Activated CD8-positive, alpha-beta memory T cell treated with anti-CD3 and anti-CD28 coated beads for 24 hours (primary cell): ENCODE measurements at places on chromosomes 6 and 20.
A peak's percentile ranks its signal among the peaks of the same experiment; 100 is the strongest.

DNA sequence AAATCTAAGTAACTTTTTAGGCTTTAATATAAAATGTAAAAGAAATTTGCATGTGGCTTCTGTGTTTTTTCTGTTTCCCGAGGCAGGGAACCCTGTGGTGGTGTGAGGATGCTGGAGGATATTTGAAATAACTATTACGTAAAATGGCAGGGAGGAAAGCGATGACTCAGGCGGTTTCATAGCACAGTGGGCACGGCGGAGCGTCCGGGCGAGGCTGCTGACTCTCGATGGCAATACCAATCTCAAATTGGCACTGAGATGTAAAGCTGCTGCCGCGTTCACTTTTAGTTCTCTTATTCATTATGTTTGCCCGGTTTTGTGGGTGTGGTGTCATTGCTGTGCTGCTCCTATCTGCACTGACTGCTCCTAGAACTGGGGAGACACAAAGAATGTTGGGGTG is 254.3 kb downstream of the THBS2 start:
- DNase-seq: no peak

DNA sequence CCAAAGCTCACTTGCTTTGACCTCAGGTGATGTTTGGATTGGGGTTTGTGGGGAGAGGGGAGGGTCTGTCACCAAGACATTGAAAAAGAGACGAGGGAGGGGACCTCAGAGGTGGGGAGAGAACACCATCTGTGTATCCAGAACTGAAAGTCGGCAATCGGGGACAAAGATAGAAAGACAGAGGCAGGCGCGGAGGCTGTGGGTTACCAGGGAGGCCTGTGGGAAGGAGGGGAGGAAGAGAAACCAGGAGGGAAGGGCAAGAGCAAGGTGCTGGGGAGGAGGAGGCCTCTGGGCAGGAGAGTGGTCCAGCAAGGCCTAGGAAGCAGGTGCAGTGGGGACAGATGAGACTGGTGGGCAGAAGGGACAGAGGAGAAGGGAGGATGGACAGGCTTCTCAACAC is 211.2 kb downstream of the CDC5L start:
- no peak for DNase-seq

DNA sequence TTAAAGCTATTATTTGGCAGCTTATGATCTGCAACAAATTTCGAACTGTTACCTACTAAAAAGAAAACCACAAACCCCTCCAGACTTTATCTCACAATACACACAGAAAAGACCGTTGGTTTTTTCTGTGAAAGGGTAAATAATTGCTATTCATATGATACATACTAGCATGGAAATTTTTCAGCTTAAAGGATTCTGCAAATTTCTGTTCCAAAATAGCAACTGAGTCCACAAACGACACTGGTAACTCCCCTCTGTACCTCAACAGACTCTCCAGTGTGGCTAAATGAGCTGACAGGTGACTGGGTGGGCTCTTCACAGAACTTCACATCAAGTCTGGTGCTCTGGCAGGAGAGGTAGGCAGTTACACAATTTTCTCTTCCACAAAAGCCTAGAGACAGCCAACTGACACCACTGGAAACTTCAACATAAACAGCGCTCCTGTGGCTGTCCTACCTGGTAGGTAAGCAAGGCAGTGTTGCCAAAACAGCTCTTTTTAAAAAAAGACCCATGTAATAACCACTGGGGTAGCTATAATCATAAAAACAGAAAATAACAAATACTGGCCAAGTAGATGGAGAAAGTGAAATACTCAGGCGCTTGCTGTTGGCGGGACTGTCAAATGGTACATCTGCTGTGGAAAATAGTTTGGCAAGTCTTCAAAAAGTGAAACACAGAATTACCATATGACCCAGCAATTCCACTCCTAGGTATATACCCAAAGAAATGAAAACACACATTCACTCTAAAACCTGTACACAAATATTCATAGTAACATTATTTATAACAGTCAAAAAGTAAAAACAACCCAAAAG is 37.8 kb downstream of the ELOVL5 start:
- no peak for DNase-seq

GRCh38 chr6:138410972-138411880 is 7.2 kb downstream of the HEBP2 start:
- DNase-seq: no peak

DNA sequence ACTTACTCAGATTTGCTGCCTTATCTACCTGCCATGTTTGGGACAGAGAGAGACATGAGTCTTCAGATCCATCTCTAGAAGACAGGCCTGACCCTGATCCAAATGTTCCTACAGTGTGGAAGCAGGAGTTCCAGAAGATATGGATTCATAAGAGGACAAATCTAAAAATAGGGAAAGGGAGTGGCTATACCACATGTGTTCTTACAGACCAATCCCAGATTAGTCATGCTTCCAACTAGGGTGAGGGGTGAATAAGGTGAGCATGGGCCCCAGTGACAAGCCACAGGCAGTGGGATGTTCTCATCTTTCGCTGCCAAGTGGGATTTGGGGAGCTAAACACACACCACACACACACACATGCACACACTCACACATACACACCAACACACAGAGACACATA is 670.7 kb upstream of the CITED2 start:
- DNase-seq: no peak

DNA sequence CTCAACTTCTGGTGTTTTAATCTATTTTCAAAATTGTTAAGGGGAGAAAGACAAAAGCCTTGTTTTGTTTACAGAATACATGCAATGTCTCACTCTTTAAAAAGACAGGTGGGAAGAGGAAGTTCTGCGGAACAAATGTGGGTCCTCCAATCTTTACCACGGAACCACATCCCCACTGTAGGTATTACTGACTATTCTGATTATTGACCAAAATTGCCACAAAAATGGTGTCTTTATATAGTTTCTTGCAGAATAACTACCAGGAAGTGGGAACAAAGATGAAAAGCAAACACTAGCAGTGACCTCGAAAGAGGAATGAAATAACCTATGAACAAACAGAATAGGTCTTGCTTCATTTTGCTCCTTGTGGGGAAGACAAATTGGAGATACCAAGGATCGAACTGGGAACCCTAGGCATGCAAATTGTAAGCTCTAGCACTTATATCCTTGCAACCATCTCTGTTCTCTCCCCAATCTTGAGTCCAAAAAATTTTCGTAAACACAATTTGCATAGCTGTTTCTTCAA is 106.7 kb downstream of the GPX5 start:
- no peak for DNase-seq

DNA sequence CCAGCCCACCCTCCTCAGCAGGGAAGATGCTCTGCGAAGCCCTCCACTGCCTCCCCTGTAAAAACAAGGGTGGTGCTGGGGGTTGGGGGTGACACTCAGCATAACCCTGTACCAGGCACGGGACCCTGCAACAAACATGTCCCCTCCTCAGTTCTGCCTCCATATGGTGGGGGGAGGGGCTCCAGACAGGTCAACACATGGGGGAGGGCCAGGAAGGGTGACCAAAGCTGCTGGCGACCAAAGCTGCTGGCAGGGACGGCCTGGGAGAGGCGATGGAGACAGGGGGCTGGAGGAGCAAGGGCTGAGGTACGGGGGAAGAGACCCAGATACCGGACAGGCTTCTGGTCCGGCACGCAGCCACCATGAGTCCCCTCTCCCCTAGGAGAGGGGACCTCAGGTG is 123.2 kb downstream of the TAF4 start:
- DNase-seq: no peak

DNA sequence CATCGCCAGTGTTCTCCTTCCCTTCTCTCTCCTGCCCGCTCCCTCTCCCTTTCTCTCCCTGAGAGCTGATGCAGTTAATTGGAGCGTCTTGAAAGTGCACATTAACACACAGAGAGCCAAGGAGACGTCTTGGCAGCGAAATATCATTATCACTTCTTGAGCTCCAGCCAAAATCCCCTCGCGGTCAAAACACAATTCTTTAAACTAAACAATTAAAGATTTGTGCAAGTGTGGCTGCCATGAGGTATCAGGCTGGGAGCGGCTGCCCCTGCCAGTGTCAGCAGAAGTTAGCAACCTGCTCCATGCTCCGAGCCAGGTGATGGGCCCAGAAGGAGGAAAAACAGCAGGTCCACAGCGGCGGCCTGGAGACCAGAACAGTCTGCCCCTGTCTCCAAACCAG is 100.9 kb upstream of the FOXP4 start:
- no peak for DNase-seq

DNA sequence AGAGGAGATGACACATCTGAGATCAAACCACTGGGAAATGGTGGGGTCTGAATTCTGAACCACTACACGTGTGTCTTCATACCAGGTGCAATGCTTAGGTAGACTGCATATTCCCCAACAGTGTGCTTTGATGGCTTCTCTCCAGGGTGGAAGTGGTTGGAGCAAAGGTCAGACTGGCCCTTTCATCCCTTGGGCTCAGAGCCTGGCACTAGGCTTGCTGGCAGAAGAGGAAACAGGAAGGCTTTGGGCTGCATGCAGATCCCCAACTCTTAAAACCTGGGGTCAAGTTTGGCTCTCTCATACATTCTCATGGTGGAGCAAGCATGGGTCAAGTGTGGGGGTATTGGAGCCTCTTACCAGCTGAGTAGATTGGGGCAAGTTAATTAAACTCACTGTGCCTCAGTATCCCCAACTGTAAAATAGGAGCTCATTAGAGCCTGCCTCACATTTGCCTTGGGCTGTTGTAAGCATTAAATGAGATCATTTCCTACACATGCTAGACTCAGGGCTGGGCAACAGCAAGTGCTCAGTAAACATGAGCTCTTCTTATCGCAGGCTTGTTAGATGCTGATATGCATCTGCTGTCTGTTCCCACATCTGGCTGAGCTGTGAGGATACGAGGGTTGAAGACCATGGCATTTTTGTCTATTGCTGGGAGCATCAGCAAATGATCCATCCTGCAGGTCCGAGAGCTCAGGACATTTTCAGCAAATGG is 51.6 kb upstream of the FAM83D start:
- DNase-seq: no peak

DNA sequence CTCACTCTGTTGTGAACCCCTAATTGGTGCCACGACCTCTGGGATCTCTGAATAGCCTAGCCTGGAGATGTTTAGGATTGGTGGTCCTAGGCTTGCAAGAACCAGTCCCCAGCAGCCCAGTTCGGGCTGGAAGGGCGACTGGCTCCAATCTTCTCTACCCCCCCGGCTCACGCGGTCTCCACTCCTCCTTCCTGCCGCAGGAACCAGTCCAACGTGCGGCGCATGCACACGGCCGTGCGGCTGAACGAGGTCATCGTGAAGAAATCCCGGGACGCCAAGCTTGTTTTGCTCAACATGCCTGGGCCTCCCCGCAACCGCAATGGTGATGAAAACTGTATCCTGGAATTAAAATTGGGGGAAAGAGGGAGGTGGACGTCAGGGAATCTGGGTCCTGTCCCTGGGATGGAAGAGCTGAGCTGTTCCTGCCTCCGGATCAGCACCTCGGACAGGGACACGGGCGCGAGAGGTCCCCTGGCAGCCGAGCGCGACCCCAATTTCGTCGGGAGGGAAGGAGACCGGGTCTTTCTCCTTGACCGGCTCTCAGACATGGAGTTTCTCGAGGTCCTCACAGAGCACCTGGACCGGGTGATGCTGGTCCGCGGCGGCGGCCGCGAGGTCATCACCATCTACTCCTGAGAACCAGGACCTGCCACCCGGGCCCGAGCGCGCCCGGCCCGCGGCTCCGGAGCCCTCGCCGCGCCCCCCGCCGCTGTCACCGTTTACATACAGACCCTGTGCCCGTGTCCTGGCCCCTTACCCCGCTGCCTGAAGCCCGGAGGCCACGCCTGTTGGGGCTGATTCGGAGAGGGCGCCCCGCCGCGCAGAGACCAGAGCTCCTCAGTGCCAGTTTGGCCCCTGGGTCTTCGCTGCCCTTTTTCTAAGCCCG is 28.2 kb downstream of the SLC12A5 start:
- peak; percentile 62 for DNase-seq

DNA sequence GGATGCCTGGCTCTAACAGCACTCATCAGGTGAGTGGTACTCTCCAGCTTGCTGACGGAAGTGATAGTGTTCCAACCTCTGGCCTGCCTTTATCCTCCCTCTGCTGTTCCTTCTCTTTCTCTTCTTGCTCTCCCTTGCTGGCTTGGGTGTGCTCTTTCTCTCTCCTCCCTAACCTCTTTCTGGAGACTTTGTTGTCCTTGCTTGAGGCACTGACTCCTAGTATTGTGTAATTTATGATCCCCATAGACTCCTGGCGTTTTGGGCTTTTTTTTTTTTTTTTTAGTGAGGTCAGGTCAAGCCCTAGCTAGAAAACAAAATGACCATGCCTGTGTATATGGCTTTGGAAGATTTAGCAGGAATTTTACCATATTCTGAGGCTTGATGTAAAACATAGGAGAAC is 84.7 kb upstream of the MRAP2 start:
- no peak for DNase-seq

DNA sequence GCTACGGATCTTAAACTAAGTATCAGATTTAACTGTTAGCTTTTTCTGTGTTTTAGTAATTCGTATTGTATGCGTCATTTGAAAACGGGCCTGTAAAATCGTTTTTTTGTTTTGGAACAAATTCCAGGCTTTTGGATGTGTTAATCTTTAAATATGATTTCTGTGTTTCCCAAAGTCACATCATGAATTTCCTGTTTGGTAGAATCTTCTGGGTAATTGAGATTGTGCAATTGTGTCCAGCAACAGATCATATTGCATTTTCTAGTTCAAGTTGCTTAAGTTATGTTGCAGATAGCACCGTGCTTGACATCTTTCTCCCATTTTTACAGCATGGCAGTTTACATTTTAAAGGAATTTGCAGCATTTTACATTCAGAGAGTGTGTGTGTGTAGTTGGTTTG is 1.9 kb downstream of the MAPK14 start:
- no peak for DNase-seq

- no peak for DNase-seq
Measured at GRCh38 chr20:25050082-25050481, 7.9 kb downstream of the ACSS1 start.

- DNase-seq: no peak
Measured at GRCh38 chr6:168823397-168824212, 382.6 kb downstream of the SMOC2 start.

DNA sequence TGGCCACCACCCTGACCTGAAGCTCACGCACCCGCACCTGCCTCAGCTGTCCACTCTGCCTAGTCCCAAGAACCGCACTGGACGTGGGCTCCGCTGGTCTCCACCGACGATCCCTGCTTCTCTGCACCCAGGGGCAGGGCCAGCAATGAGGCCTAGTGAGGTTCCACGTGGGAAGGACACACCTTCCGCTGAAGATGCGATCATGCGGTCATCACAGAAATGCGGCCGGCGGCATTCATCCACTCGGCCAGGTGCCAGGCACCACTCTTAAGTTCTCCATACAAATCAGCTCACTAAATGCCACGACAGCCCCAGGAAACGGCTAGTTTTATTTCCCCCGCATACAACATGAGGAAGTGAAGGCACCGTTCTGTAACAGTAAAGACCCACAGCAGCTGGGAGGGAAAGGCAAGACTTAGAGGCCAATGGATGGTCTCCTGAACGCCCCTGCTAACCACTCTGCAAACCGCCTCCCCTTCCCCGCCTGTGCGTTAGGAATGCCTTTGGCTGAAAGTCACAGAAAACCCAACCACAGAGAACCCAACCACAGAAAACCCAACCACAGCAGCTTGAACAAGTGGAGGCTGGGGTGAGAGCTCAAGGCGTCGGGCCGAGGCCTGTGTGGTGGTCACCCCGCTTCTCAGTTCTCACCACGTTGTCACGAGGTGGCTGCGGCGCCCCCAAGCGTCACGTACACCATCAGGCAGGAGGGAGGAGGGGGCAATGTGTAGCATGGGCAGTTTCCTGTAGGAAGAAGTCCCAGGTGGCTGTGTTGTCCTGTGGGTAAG is 204.4 kb downstream of the TAF4 start:
- no peak for DNase-seq

- DNase-seq: no peak
Measured at GRCh38 chr20:57031867-57032355, 234.5 kb downstream of the BMP7 start.

GRCh38 chr6:117550078-117550600 is 52.2 kb downstream of the GOPC start:
- no peak for DNase-seq

- DNase-seq: no peak
Measured at GRCh38 chr6:153192943-153193885, 62.1 kb upstream of the RGS17 start.
